ENCODE measurements at places on chromosomes 5 and 9. TPM values are rescaled to one million over a fixed set of nuclear protein-coding genes. Genes with fewer than 3 reads are reported as not detected.
A peak's percentile ranks its signal among the peaks of the same experiment; 100 is the strongest.

GRCh38 chr5:24850926-24851486 lies 206.2 kb upstream of the CDH10 start:
- DNase-seq, result no peak

DNA sequence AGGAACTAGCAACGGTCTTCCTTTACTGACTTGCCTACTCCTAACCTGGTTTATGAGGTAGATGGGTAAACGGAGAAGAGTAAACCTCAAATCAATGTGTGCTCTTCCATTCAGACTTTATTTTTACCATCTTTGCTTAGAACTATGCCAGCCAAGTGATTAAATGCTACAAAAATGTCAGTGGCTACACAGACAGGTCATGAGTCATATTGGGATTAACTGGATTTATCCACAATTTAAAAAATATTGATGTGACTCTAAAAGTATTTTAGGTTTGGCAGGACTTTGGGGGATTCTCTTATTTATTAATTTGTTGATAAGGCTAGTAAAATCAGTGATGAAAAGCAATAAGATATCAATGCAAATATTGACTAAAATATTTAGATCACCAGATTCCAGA lies 275.0 kb downstream of the PLK2 start:
- no peak for DNase-seq

DNA sequence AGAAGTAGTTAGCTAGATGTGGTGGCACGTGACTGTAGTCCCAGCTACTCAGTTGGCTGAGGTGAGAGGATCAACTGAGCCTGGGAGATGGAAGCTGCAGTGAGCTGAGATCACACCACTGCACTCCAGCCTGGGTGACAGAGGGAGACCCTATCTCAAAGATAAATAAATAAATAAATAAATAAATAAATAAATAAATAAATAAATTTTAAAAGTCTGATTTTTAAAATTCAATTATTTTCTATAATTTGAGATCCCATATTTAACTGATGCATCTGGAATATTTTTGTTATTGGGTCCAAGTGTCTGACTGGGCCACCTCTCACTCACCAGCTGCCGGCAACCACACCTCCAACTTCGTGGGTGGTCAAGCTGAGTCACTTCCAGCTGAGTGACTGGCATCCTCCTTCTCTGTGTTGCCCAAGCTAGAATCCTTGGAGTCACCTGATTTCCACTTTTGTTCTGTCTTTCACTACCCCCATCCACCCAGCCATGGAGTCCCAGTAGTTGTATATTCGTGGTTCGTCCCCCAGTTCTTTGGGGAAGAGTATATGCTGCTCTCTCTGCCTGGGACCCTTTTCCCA lies 70.9 kb downstream of the EGFLAM start:
- DNase-seq, result no peak

- peak; percentile 82 for DNase-seq
Observed at GRCh38 chr9:111038331-111039230, at the start of gene LPAR1. LPAR1 (minus strand) TSS chr9:111038470; CDS start chr9:110972117, 66,353 bp downstream.

- peak; percentile 12 for DNase-seq
Observed at GRCh38 chr5:164373876-164374275, 868.5 kb downstream of the MAT2B start.

- no peak for DNase-seq
Observed at GRCh38 chr5:172634106-172634899, 6.8 kb upstream of the NEURL1B start.

GRCh38 chr5:127351418-127351817 lies 60.8 kb downstream of the MEGF10 start:
- DNase-seq, result no peak

GRCh38 chr5:125093776-125094175 lies 347.3 kb upstream of the ZNF608 start:
- no peak for DNase-seq

DNA sequence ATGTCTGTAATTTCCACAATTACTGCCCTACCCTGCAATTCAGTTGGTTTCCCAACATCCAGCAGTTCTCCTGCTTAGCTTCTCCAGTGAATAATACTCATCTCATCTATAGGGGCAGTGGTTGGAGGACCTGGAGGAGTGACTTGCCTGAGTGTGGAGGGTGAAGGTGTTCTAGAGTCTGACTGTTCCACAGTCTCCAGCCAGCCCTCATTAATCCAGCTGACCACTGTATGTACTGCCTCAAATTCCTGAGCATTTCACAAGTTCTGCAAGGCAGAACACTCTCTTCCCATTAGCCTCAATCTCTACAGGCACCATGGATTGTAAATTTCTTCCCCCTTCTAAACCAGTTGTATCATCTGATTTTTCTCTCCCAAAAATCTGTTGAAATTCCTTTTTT lies 147.4 kb upstream of the NFIL3 start:
- no peak for DNase-seq

The ADAMTS19 gene
- 15.1 TPM for polyA plus RNA-seq

The LCN15 gene
- 0.62 TPM for polyA plus RNA-seq

The CDH9 gene
- polyA plus RNA-seq, result not detected

The GALT gene
- 46.6 TPM for polyA plus RNA-seq

The OR4F3 gene
- not detected for polyA plus RNA-seq

All from hindlimb muscle (tissue), 1 donor.